ENCODE measurements at places on chromosomes 7 and 10.
A peak's percentile ranks its signal among the peaks of the same experiment; 100 is the strongest.

DNA sequence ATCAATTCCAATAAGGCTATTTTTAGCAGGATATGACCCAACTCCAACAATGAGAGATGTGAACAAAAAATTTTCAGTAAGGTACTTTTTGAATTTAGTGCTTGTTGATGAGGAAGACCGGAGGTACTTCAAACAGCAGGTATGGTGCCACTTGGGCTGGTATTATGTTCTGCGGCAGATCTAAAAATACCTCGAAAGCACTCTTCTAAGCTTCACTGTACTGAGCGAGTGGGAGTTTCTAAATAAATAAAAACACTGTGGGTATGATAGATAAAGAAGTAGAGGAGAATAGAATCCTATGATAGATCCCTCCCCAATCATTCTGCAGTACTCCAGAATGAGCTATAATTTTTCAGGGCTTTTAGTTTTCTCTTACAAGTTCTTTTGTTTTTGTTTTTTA, 11.5 kb upstream of the SUPV3L1 start:
- no peak for DNase-seq

DNA sequence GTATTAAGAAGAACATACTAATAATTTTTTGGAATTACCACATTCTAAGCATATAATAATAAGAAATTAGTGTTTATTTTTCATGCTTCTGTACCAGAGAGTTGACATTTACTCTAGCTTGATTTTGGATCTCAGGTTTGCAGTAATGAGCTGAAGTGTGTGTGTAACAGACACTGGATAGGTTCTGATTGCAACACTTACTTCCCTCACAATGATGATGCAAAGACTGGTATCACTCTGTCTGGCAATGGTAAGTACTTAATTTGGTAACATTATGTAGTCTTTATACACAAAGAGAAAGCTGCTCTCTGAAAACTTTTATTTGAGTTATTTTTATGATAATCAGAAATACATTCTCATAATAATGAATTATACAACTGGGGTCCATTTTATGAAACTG, 54.1 kb downstream of the SRI start:
- no peak for DNase-seq

DNA sequence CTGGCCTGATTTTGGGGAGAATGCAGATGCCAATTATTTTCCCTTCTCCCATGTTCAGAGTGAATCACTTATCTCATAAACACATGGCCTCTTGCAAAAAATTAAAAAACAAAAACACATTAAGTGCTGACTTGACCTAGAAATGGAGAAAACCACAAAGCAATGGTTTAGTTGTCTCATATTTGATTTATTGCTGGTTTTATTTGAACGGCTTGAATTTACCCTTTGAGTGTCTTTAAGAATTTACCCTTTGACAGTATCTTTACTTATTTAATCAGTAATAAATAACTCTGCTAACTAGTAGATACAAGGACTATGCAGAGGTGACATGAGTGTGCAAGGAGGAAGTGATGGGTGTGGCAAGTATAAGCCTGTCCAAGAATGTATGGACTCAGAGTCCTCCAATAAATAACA, 68.1 kb upstream of the GSDME start:
- no peak for DNase-seq

- DNase-seq: peak; percentile 9
Observed at GRCh38 chr7:123352973-123353372, 153.2 kb upstream of the SLC13A1 start.

GRCh38 chr10:117373823-117374505, 1.3 kb downstream of the PDZD8 start:
- no peak for DNase-seq

- no peak for DNase-seq
Observed at GRCh38 chr7:127955051-127955531, 76.1 kb downstream of the LRRC4 start.

DNA sequence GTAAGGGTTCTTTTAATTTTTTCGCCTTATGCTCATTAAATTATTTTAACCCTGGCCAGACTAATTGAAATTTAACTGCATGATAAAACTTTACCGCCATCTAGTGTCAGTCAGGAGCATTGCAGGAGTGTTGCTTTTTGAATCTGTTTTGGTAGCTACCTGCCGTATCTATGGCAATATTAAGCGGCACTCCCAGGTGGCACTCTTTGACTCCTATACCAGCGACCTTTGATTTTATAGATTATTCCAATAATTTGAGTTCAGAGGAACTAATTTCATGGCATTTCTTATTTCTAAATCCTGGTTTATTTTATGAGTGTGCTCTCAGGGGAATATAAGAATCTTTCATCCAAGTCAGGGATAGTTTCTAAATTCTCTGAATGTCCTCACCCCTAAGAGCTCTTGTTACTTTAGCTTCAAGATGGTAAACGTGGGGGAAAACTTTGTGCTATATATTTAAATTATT, 198.9 kb downstream of the REEP3 start:
- no peak for DNase-seq

DNA sequence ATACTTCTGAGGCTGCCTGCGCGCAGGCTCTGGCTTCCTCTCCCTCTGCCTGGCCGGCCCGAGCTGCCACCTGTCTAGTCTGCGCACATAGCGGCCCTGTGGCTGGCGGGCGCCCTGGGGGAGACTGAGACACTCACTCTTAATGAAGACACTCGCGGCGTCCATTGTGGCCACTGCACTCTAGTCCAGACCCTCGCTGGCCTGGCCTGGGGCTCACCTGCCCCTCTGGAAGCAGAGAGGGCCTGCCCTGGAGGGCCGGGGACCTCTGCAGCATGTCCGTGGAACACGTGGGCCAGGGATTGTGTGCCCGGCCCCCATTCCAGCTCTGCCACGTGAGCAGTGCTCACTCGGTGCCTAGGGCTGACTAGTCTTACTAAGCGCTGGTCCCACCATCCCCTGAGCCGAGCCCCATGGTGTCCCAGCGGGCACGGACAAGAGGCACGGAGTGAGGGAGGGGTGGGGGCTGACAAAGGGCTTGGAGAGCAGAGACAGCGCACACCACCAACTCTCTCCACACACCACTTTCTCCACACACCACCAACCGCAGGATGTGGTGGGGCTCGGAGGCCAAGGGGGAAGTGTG, 149.3 kb downstream of the ELFN1 start:
- DNase-seq: no peak

DNA sequence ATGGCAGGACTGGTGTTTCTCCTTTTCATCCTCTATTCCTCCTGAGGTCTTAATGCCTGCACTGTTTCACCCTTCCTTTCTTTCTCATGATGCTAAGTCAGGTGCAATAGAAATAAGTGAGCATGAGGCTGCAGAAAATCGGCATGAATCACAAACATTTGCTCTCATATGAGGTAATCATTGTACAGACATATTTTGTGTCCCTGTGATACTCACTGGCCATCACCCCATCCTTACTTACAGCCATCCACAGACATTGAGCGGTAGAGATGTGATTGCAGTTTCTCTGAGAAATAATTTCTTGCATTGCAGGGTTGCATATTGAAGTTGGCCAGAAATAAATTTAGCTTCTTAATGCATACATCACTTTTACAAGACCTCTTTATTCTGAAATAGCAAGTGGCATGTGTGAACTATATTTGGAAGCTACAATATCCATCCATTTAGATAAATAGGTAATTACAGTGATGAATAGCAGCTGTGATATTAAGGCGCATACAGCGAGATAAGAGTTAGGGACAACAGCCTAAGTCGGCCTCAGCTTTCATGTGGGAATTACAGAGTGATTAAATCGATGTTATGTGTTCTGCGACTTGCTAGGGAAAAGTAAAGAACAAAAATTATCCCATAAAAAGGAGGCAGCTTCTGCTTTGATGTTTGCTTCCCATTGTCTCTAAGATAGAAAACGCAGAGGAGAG, 612.6 kb downstream of the SORCS3 start:
- no peak for DNase-seq

GRCh38 chr7:134514663-134515062, 12.7 kb upstream of the AKR1B10 start:
- DNase-seq: peak; percentile 25

GRCh38 chr10:72697716-72698115, 5.8 kb downstream of the MCU start:
- DNase-seq: no peak

GRCh38 chr7:158816995-158817394, 12.3 kb downstream of the ESYT2 start:
- DNase-seq: no peak

DNA sequence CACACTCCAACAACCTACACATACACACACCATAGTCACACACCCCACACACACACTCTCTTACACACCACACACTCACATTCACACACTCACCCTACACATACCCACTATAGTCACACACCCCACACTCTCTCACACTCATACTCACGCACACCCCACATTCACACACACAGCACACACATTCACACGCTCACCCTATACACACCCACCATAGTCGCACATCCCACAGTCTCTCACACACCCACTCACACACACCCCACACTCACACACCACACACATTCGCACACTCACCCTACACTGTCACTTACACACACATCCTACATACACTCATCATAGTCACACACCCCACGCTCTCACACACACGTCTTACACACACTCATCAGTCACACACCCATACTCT, 85.6 kb downstream of the HECW1 start:
- no peak for DNase-seq

DNA sequence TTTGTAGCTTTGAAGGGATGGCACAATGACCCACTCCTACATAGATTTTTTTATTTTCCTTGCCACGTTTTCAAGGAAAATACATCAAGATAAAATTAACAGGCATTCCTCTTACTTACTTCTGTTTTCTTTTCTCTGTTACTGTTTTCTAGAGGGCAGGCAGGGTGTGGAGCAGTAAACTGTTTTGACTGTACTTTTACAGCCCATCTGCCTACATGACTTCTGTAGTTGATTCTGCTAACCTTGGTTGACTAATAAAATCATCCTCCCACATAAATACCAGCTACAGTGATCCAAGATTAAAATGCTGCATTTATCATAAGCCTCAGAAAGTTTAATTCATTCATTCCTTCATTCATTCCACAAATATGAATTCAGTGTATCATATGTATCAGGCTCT, 158.5 kb downstream of the TRIL start:
- no peak for DNase-seq

GRCh38 chr7:90458104-90458503, 11.3 kb upstream of the PTTG1IP2 start:
- no peak for DNase-seq

DNA sequence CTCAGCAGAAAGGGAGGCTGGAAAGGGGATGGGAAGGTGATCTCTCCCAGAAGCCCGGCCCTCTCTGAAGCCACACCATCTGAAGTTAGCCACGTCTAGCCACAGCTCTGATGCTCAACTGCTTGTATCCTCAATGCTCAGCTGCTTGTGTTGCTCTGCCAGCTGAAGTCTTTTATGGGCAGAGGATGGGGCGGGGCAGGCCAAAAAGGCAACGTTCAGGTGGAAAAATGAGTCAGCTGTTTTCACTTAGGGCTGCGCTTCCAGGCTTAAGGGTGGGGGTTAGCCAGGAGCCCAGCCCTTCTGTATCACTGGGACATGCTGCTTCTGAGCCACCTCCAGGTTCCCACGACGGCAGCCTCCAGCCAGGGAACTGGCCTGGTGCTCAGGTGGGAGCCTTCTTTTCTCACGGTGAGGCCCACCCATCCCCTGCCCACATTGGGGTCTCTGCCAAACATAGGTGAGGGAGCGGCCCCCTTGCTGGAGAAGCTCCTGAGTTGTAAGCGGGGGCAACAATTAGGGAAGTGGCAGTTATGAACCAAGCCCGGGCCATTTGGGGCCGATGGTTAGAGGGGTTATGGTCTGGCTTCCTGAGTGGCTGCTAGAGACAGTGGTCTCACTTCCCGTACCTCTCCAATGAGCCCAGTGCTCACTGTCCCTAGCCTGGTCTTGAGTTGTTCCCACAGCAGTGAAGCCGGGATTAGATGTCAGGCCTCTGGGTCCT, 44.9 kb upstream of the CNPY1 start:
- DNase-seq: no peak

- DNase-seq: no peak
Observed at GRCh38 chr10:61024856-61025201, 80.8 kb upstream of the RHOBTB1 start.

GRCh38 chr10:132546567-132547420, 9.2 kb downstream of the INPP5A start:
- DNase-seq: no peak

- no peak for DNase-seq
Observed at GRCh38 chr7:149865437-149865836, 8.3 kb upstream of the ATP6V0E2 start.

- no peak for DNase-seq
Observed at GRCh38 chr10:77117501-77117900, 520.1 kb downstream of the KCNMA1 start.

DNA sequence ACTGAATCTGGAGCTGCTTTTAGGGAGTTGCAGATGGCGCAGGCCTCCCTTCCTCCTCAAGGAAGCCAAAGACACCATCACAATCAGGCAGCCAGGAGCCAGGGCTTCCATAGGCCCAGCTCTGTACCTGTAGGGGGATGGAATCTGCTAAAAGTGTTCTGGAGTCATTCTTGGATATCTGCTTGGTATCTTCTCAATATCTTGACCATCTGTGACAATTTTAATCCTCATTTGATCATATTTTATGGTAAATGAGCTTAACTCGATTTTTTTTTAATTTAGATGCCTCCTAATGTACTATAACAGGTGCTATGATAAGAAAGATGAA, 3.1 kb downstream of the ST7 start:
- DNase-seq: no peak

- no peak for DNase-seq
Observed at GRCh38 chr7:100430493-100431285, 1.1 kb downstream of the MEPCE start.

GRCh38 chr10:1182280-1183032, 126.3 kb downstream of the WDR37 start:
- no peak for DNase-seq

DNA sequence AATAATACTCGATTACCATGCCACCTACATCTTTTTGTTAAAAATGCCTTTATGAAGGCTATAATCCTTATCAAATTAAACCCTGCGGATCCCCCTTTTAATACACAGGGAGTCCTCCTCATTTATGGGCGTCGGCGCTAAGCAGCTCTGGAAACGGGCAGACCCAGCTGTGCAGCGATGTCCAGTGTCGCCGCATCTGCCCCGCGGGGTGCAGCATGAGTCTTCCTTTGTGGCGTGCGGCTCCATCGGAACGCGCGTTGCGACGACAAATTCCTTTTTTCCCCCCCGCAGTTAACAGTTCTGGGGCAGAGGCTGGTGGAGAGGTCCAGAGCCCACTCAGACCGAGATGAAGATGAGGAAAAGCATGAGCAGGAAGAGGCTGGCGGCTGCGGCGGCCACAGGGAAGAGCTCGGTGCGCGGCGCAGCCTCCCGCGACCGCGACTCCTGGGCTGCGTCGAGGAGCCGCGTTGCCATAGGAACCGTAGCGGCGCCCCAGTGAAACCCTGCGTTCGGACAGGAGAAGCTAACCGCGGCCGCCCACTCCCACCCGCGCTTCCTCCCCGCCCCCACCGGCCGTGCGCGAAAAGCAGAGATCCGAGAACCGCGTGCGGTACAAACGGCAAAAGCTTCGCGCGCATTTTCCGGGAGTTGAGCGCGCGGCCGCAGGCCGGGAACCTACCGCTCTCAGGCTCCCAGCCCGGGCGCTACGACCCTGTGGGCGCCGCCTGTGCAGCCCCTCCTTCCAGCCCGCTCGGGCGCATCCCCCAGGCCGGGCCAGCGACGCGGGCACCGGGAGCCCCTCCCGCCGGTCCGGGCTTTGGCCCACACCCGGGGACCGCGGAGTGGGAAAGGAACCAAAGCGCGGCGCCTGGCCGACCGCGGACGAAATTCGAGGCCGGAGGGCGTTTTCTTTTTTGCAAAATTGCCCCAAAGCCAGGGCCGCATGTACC, 130.6 kb downstream of the SPAG6 start:
- DNase-seq: no peak

- no peak for DNase-seq
Observed at GRCh38 chr7:17176371-17177032, 122.0 kb upstream of the AHR start.

GRCh38 chr10:52858722-52859121, 86.1 kb upstream of the MBL2 start:
- DNase-seq: no peak
